Thoracic aorta (tissue), 2 donors: ENCODE measurements at places on chromosomes 2 and 18.

DNA sequence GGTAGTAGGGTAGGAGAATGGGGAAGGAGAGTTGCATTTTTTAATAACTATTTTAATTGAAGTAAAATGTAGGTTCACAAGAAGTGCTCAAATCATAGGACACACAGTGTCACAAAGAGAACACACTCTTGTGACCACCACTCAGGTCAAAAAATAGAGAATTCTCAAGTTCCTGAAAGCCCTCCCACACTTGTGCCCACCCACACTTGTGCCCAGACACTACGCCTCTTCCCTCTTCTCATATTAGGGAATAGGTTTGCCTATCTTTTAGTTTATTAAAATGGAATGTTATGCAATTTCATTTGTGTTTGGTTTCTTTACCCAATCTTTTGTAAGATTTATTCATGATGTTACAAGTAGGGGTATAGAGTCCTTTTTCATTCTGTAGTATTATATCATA lies 67.2 kb downstream of the UGGT1 start:
- H3K4me1 ChIP-seq: no peaks in the 10 kb centered on the region
- no peaks in the 10 kb centered on the region for H3K27me3 ChIP-seq
- H3K27ac ChIP-seq: no peak overlapping the region
- peaks cover 31% of the 10 kb centered on the region for H3K36me3 ChIP-seq
- H3K4me3 ChIP-seq: no peak overlapping the region
- DNase-seq: no peak

DNA sequence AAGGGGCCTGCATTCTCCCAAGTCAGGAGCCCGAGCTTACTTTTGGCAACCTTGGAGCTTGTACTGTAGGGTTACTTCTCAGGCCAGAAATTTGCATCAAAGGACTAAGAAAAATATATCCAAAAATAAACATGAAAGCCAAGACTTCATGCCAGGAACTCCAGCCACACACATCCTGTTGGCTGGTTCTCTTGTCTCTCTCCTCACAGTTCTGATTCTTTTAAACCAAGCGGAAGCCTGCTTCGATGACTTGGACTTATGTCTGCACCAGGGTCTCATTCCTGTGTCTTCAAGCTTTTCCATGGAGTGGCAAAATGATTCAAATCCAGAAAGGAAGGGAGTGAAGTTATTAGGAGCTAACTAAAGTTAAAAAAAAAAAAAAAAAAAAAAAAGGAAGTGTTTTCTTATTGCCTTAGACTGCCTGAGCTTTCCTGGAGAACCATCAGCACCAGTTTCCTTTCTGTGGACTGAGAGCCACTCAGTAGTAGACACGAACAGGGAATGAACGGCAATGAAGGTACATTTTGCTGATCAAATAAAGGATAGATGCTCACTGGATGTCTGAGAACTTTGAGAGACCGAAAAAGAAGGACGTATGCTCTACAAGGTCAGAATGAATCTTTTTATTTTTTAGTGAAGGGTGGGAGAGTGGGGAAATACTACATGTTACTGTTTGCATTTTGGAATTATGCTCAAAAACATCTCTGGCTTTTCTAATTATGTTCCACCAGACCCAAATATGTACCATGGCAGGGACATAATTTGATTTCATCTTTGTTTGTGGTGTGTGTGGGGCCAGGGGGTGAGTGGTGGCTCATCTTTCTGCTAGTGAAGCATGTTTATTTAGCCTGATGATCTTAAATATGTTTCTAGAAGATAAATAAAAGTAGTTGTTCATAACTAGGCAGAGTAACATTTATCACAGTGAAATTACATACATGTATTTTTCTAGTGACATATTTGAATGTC lies 86.0 kb downstream of the RAPGEF4 start:
- H3K36me3 ChIP-seq: no peaks in the 10 kb centered on the region
- no peak overlapping the region for H3K27ac ChIP-seq
- peaks cover 6% of the 10 kb centered on the region for H3K4me1 ChIP-seq
- H3K4me3 ChIP-seq: peak overlapping the region; percentile 39
- no peaks in the 10 kb centered on the region for H3K27me3 ChIP-seq

DNA sequence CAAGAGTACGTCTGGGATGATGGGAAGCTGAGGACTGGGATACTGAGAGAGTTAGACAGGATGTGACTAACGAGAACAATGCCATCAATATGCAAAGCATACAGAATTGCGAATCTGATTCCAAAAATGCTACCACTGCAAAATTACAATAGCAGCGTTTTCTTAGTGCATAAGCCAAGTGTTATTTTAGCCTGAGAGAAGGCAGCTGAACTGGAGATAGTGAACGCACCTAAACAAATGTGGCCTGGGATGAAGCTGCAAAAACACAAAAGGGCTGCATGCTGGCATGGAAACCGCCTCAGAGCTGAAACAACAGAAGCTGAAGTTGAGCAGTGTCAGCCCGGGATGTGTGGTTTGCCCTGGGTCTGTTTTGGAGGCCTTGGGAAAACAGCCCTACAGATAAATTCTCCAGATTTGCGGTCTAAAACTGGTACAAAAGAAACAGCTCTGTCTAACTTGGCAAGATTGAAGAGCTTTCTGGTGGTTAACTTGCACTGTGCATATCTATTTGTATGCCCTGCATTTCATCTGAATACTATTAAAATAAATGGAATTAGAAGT lies 45.5 kb downstream of the LYPD6 start:
- no peak overlapping the region for H3K4me3 ChIP-seq
- no peak for DNase-seq

DNA sequence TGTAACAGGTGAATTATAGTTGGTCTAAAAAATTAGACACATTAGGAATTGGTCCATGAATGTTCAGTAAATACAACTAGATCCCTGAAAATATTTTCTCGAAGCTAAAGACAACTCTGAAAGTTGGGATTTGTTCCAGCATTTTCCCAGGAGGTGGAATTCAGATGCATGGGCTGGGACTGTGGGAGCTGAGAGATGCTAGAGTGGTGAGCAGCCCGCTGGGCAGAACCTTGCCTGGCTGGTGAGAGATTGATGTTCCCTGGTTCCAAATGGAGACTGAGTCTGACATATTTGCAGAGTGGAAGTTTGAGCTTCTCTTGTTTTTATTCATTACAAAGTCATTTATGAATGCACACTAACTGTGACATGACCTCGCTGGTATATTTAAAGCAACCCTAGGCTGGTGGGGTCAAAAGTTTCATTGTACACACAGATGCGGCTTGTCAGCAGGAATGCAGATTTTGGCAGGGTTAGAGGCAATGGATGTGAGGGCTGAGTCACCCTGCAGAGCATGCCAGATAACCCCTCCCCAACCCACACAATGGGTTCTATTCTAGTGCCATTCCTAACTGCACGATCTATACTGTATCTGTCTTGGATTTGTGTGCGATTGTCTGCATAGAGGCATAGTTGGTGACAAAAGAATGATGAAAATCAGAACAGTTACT lies 23.5 kb upstream of the TMEM178A start:
- no peak for DNase-seq
- H3K27me3 ChIP-seq: no peaks in the 10 kb centered on the region
- H3K27ac ChIP-seq: no peak overlapping the region
- H3K4me1 ChIP-seq: peaks cover 9% of the 10 kb centered on the region
- no peak overlapping the region for H3K4me3 ChIP-seq

GRCh38 chr2:159229476-159230144 lies 56.9 kb downstream of the WDSUB1 start:
- no peak overlapping the region for H3K4me3 ChIP-seq
- peaks cover 24% of the 10 kb centered on the region for H3K36me3 ChIP-seq
- H3K27ac ChIP-seq: no peak overlapping the region
- DNase-seq: no peak
- no peaks in the 10 kb centered on the region for H3K27me3 ChIP-seq

- no peaks in the 10 kb centered on the region for H3K36me3 ChIP-seq
- DNase-seq: no peak
- no peaks in the 10 kb centered on the region for H3K4me1 ChIP-seq
- H3K4me3 ChIP-seq: no peak overlapping the region
These were observed 45.6 kb upstream of the MTCL1 start for GRCh38 chr18:8659609-8660242.

DNA sequence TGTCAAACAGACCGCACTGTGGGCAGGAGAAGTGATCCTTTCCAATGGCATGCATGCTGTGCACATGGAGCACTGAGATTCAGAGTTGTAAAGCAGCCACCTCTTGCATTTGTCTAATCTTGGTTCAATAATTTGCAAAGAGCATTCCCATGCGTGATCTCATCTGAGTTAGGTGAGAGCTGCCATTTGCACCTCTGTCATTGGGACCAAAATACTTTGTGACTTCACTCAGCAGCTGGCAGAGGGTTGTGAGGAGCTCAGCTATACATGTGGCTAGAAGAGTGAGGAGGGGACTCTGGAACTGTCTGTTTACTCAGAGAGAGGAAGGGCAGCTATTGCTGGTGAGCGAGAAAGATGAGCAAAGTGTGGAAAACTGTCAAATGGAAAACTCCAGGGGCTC lies 265.1 kb upstream of the TNP1 start:
- H3K27ac ChIP-seq: no peak overlapping the region
- H3K27me3 ChIP-seq: no peaks in the 10 kb centered on the region
- no peak for DNase-seq
- no peak overlapping the region for H3K4me3 ChIP-seq

DNA sequence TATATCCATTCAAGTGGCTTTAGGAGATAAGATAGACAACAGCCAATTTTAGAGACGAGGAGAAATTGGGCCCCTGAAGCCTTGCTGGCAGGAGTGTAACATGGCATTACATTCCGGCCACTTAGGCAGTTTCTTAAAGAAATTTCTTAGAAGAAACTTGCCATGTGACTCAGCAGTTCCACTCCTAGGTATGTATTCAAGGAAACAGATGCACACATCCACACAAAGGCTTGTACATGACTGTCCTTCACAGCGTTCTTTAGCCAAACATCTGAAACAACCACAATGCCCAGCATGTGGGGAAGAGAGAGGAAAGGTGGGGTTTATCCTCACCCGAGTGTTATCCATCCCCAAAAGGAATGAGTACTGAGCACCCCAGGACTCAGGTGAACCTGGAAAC lies 107.1 kb downstream of the NFATC1 start:
- H3K36me3 ChIP-seq: no peaks in the 10 kb centered on the region
- H3K27ac ChIP-seq: no peak overlapping the region
- no peak overlapping the region for H3K4me3 ChIP-seq
- no peaks in the 10 kb centered on the region for H3K27me3 ChIP-seq

DNA sequence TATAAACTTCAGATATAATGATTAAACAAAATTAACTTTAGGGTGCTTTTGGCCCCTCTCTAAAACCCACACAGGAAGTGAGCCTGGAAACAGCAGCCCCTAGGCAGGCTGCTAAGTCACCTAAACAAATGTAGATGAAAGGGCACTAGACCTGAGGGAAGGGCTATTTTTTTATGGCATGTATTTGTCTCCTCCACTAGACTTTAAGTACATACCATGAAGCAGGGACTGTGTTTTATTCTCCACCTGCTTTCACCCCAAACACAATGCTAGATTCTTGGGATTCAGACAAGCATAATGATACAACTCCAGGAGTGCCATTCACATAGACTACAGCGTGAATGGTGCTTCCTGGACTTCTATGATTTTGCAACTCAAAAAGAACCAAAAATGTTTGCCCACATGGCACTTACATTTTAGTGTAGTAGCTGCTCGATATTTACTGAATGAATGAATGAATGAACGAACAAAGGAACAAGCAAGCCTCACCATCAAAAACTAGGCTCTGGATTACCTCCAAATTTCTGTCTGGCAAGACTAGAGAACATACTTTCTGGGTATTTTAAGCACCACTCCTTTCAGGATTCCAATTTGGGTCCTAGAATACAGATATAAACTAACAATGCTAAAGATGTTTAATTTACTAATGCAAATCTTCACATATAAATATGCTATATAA lies 10.1 kb downstream of the ATAD2B start:
- peak overlapping the region; percentile 4 for H3K27ac ChIP-seq
- H3K36me3 ChIP-seq: no peaks in the 10 kb centered on the region
- H3K27me3 ChIP-seq: no peaks in the 10 kb centered on the region
- no peak for DNase-seq
- no peak overlapping the region for H3K4me3 ChIP-seq
